ENCODE measurements at places on chromosomes 5 and 9.

DNA sequence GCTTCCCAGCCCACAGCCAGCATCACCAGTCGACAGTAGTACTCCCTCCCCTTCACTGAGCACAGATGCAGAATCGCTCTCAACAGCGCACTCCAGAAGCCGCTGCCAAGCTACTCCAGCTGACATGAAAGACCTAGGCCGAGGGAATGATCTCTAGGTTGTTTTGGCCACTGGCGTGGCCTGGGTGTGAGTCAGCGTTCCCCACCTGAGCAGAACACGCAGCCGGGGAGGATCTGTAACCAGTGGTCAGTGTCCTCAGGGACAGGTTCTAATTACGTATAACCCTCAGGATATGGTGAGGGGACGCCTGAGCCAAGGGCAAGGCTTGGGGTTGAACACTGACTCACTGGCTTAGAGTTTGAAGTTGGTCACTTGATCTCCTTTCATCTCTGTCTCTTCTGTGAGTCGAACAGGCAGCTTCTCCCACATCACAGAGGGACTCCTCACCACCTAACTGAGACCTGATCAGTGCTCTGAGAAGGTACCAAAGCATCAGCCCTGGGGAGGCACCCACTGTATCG lies 76.9 kb upstream of the IL17B start:
- no peak for DNase-seq

DNA sequence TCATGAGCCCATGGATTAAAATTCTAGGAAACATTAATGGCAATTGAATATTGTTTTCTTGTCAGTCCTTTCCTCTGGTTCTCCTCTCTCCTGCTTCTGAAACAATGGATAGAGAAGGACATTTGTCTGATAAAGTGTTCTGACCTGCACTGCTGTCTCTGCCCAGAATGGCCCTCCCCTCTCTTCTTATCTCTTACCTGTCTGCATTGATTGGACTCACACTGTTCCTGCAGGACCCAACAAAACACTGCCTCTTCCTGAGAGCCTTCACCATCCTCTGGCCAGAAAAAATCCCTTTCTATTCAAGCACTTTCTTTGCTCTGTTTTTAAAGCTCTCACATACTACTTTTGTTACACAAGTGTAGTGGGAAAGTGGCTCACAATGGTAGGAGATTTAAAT lies 143.8 kb upstream of the DHFR start:
- DNase-seq: no peak

GRCh38 chr5:76526950-76527583 lies 96.1 kb downstream of the F2RL2 start:
- DNase-seq: no peak

DNA sequence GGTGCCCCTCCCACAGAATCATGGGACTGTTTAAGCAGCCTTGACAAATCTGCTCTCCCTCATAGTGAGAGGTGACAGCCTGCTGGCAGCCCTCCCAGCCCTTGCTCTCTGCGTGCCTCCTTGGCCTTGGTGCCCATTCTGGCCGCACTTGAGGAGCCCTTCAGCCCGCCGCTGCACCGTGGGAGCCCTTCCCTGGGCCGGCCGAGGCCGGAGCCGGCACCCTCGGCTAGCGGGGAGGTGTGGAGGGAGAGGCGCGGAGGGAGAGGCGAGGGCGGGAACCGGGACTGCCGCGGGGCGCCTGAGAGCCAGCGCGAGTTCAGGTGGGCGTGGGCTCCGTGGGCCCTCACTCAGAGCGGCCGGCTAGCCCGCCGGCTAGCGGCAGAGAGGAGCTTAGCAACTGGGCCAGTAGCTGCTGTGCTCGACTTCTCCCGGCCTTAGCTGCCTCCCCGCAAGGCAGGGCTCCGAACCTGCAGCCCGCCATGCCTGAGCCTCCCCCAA lies 125.9 kb upstream of the MYO10 start:
- no peak for DNase-seq

- no peak for DNase-seq
Measured at GRCh38 chr5:113214606-113215323, 220.0 kb downstream of the TSSK1B start.

DNA sequence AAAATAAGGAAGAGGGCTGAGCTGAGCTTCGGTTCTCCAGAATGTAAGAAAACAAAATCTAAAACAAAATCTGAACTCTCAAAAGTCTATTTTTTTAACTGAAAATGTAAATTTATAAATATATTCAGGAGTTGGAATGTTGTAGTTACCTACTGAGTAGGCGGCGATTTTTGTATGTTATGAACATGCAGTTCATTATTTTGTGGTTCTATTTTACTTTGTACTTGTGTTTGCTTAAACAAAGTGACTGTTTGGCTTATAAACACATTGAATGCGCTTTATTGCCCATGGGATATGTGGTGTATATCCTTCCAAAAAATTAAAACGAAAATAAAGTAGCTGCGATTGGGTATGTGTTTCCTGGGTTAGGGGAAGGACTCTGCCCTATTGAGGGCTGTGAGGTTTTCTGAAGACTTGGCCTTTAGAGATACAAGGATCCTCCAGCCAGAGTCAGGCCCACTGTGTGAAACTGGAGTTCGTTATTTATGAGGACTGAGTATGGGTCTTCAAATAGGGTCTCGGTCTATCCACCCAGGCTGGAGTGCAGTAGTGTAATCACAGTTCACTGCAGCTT lies 3.8 kb downstream of the EGR1 start:
- no peak for DNase-seq

DNA sequence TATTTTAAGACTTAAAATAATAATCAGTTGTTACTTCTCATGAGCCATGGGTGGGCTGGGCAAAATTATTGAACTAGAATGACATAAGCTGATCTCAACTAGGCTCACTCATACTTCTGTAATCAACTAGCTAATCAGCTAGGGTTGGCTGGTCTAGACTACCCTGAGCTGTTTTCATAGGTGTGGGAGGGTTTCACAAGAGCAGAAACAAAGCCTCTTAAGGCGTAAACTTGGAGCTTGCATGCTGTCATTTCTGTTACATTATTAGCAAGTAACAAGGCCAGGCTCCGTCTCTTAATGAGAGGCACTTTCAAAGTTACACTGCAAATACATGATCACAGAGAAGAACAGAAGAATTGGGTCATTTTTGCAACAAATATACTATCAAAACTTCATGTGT lies 57.2 kb upstream of the GHR start:
- no peak for DNase-seq

Data from stimulated activated CD4-positive, alpha-beta T cell treated with anti-CD3 and anti-CD28 coated beads, TNF-alpha, amount 100 ng/mL, for 48 hours (primary cell).